Mesenteric fat pad (tissue), 1 donor: ENCODE measurements at places on chromosomes 11 and 22. TPM values are rescaled to one million over a fixed set of nuclear protein-coding genes. Genes with fewer than 3 reads are reported as not detected.

TPBGL gene
- 1.6 TPM for total RNA-seq

DAGLA gene
- 3.3 TPM for total RNA-seq

OR4D5 gene
- not detected for total RNA-seq

UCP3 gene
- total RNA-seq, result 2.7 TPM

CARD10 gene
- total RNA-seq, result 10.8 TPM

MTFP1 gene
- total RNA-seq, result 13.3 TPM

SHANK2 gene
- total RNA-seq, result 2.0 TPM

CDCA5 gene
- total RNA-seq, result 1.2 TPM

RIC3 gene
- 2.3 TPM for total RNA-seq

ESAM gene
- total RNA-seq, result 84.0 TPM

RPL27A gene
- 653 TPM for total RNA-seq

MUC5AC gene
- not detected for total RNA-seq

MYEOV gene
- total RNA-seq, result 31.4 TPM

ABCG4 gene
- total RNA-seq, result not detected

CASP5 gene
- total RNA-seq, result 0.29 TPM

MS4A4A gene
- 115 TPM for total RNA-seq

NUMA1 gene
- 100 TPM for total RNA-seq

OR2AT4 gene
- total RNA-seq, result not detected

SEPTIN3 gene
- total RNA-seq, result 0.55 TPM

DRICH1 gene
- total RNA-seq, result 0.39 TPM

BSCL2 gene
- total RNA-seq, result 41.9 TPM

HORMAD2 gene
- total RNA-seq, result not detected

GRM5 gene
- total RNA-seq, result 0.22 TPM

TUBA8 gene
- 5.1 TPM for total RNA-seq

IZUMO1R gene
- not detected for total RNA-seq

EIF3F gene
- 144 TPM for total RNA-seq
